ENCODE measurements at places on chromosomes 3 and 15.

- DNase-seq = no peak
These were observed 7.4 kb downstream of the TRANK1 start for GRCh38 chr3:36937492-36937891.

DNA sequence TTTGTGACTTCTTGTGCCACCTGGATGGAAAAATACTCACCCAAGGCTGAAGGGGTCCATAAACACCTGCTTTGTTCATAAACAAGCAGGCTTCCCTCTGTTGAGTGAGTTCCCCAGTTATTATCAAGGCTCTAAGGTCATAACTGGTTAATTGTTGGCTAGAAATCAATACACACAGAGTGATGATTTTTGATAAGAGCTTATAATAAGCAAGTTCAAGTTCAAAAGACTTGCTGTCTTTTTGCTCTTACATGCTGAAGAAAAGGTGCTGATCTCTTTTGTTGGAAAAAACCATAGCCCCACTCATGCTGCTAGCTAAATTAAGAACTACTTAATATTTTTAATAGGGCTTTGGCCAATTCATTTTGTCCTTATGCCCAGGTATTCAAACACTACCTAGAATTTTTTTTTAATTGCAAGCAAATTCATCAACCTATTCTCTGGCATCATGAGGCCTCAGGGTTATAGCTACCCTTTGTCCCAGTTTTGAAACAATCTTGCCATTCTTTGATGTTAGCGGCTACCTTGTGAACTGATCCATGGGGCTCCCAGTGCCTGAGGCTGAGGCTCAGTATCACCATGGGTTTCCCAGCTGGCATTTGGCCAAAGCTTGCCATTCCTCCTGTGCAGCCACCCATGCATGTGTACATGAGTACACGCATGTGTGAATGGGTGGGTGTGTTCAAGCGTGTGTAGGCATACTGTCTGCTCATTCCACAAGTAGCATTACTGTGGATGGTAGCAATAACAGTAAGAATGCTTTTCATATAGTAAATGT lies 127.6 kb upstream of the LPP start:
- no peak for DNase-seq

DNA sequence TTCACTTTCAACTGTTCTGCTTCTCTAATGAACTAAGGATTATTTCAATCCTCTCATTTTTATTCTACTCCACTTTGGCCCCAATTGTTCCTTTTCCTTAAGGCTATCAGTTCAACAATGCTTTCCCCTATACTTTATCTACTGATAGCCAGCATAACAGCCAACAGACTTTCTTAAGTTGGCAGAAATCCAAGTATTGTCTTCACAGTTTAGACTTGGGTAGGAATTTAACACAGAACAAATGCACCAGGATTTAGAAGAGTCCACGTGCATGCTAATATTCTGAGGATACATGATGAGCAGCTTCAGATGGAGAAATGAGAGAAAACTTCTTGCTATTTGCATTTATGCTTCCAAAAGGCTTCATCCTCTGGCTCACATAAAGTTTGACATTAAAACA lies 54.8 kb downstream of the FBN1 start:
- no peak for DNase-seq

DNA sequence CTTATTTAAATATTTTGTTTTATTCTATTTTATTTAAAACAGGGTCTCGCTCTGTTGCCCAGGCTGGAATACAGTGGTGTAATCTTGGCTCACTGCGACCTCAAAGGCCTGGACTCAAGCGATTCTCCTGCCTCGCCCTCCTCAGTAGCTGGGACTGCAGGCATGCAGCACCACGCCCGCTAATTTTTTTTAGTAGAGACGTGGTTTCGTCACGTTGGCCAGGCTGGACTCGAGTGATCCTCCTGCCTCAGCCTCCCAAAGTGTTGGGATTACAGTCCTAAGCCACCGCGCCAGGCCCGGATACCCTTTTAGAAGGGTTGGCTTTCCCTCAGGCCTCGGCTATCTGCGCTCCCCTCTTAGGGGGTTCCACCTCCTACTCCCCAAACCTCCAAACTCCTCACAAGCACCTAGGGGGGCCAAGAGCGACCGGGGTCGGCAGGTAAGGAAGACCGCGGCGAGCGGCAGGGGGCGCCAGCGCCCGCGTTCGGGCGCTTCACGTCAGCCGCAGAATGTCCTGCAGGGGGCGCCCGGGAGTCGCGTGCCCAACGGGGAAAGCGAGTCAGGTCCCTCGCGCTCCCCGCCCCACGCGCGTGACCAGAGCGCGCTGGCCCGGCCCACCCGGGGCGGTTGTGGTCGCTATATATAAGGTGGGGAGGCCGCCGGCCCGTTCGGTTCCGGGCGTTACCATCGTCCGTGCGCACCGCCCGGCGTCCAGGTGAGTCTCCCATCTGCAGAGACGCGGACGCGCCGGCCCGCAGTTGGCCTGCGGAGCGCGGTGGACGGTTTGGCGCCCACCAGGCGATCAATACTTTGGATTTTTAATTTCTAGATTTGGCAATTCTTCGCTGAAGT lies 51.8 kb upstream of the GATM start:
- DNase-seq = peak; percentile 46

- no peak for DNase-seq
These were observed 191.9 kb upstream of the SYNPR start for GRCh38 chr3:63086190-63086589.

DNA sequence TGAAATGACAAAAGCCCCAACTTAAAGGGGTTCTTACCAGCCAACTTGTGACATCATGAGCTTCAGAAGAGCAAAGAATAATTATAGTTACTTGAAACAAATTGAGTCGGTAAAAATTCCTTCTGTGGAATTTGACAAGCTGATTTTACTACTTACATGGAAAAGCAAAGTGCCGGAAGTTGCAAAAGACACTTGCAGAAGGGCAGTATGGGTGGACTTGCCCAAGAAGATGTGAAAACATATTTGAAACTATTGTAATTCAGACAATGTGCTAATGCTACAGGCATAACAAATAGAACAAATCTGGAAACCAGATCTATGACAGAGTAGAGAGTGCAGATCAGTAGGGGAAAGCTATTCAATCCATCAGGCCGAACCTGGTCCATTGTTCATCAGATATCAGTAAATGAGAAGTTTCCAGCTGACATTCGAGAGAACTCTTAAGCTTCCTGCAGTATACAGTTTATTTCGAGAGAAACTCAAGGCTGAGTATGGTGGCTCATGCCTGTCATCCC lies 2.5 kb upstream of the KIF7 start:
- DNase-seq = no peak

DNA sequence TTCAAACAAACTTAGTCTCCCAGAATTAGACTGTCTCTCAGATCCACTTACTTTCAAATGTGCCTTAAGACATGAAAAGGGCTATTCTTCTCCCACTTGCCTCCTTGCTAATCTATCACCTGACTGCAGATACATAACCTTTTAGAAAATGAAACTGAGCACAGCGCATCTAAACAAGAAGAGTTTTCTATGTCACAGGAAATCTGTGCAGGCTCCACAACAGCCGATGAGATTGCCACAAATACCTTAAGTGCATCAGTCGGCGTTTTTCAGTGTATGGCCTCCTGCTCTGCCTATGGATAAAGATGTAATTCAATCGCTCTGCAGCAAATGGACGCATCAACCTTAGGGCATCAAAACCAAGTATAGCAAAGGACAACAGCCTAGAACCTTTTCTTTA lies 544.2 kb downstream of the FOXP1 start:
- no peak for DNase-seq

- DNase-seq = no peak
These were observed 6.2 kb downstream of the SCAANT1 start for GRCh38 chr3:63905731-63906620.

DNA sequence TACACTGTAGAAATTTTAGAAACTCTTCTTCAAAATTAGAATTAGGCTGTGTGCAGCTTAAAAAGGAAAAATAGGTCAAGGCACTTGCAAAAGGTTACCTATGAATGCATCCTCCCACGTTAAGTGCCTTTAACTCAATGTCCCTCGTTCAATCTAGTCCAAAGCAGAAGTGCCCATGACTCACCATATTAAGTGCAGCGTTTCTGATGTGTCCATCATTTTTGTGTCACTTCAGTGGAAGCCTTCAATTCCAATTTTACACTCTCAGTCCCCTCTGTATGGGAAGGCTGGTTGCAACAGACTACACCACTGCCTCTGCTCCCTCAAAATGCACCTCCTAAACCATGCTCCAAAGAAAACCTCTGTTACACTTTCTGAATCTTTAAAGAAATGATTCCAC lies 53.4 kb downstream of the FOXB1 start:
- no peak for DNase-seq

DNA sequence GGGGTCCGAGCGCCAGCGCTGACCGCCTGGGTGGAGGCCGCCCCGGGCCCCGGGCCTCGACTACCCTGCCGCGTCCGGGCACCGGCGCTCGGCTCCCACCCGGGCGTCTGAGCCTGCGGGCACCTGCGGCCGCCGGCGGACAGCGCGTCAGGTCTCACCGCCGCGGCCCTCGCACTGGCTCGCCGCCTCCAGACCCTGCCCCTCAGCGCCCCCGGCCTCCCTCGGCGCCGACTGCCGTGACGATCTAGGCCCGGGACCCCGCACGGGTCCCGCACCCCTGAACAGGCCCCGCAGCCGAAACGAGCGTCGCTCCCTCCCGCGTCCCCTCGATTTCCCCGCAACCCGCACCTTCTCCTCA lies 297 bp downstream of the PRC1 start:
- DNase-seq = no peak

DNA sequence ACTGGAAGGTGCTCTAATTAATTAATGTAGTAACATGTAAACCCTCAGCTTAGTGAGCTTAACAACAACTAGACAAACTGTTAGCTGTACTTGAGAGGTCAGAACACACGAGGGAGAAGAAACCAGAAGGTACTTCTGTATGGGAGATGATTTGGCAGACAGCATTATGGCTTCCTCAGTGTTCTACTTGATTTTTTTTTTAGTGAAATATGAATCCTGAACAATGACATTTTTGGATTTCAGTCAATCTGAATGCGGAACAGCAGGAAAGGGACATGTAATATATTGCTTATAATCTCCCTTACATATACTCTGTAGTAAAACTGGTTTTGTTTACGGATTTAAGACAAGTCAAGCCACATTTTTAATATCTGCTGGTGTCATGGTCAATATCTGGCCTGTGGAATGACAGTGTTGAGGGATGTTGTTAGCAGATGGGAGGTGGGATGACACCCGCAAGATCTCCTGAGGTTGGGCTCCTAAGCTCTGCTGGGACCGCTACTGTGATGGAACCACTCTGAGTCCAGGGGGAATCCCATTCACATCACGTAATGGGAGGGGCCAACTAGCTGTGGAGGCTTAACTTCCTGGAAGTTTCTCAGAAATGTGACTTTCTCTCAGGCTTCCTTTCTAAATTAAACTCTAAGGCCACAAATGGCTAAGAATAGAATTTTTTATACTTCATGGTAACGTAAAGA lies 18.7 kb downstream of the TNFAIP8L3 start:
- DNase-seq = no peak

DNA sequence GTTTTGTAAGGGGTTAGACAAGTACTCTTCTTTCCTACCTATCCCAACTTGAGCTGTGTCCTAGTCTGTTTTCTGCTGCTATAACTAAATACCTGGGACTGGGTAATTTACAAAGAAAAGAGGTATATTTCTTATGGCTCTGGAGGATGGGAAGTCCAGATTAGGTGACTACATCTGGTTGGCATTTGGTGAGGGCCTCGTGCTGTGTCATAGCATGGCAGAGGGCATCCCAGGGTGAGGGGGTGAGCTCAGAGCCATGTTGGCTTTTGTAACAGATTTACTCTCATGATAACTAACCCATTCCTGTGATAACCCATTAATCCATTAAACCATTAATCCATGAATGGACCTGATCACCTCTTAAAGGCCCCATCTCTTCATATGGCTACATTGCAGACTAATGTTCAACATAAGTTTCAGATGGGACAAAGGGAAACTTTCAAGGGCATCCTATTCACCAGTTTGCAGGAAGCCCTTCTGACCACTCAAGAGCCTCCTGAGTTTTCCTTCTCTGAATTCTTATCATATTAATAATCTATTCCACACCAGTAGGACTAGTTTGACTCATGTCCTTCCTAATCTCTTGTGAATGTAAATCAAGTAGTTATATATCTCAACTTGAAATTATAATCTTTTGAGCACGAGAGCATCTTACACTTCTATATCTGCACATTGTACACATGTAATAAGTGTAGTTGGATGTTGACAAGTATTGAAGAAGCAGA lies 185.7 kb upstream of the ZPLD1 start:
- no peak for DNase-seq

- peak; percentile 18 for DNase-seq
These were observed 4.8 kb upstream of the MECOM start for GRCh38 chr3:169668072-169668956.

DNA sequence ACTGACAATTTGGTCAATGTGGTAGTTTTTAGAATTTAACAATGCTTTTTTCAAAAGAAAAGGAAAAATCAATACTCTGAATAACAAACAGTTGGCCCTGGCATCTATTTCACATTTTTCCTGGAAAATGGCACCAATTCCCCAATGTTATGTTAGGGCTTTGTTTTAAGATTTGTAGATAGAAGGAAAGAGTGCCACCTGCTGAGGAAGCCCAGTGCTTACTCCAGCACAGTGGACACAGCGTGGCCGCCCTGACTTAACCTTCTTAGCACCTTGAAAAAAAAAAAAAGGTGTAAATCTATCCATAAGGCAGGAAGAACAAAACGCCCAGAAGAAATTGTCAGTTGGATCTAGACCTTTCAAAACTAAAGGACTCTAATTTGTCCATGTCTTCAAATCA lies 110.7 kb upstream of the CNTN4 start:
- no peak for DNase-seq

GRCh38 chr3:99549957-99550603 lies 88.3 kb upstream of the COL8A1 start:
- DNase-seq = peak; percentile 66

GRCh38 chr15:43168192-43169107 lies 16.8 kb upstream of the CCNDBP1 start:
- DNase-seq = peak; percentile 81

- no peak for DNase-seq
These were observed 67.0 kb upstream of the CADPS start for GRCh38 chr3:62942227-62942626.

DNA sequence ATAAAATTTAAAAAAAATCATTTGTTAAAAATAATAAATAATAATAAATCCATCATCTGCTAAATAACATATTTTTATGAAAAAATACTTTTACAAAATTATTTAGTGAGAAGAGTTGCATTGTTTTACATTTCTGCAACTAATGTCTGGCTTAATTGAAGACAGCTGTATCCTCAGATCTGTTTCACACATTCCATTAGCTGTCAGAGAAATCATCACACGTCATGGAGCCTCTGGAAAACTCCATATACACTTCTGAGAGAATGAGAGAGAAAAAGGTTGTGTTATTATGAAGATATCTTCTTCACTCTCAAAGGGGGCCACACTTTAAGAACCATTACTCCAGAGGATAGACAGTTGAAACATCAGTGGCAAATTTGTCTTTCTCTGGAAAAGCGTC lies 40.8 kb downstream of the CMSS1 start:
- DNase-seq = no peak

DNA sequence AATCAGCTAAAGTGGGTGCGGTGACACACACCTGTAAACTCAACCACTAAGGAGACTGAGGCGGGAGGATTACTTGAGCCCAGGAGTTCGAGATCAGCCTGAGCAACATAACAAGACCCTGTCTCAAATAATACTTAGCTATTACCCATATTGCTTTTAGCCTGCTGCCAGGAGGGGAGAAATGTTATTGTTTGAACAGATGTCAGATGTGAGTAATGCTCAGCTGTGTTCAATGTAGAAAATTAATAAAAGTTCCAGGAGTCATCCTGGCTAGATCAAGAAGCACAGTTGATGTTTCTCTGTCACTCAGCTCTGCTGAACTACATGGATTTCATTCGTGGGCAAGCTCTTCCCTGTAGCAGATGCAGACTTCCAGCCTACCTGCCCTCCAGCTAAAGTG lies 22.2 kb downstream of the LSM3 start:
- peak; percentile 46 for DNase-seq

- DNase-seq = no peak
These were observed 61.5 kb upstream of the FILIP1L start for GRCh38 chr3:100175637-100176280.
